ENCODE measurements at places on chromosomes 11 and 22.

DNA sequence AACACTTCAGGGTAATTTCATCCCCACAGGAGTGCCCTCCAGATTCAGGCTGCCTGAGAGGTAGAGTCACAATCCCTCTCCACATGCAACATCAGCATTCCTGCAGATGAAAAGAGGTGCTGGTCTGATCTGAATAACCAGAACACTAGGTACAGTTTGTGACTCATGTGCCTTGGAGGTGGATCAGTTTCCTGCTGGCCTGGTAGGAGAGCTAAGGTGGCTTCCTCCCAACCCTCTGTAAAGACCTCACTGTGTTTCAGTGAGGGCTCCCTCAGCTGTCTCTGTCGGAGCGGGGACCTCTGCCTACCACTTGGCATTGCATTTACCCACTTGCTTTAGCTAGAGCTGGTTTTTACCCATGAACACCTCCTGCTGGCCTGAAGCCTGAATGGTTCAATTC is 7.6 kb downstream of the OR9G1 start:
- DNase-seq: no peak

- no peak for DNase-seq
These were observed 6.3 kb downstream of the SIK3 start for GRCh38 chr11:117091753-117092477.

GRCh38 chr11:44885919-44886789 is 64.5 kb downstream of the TP53I11 start:
- no peak for DNase-seq

- DNase-seq: peak; percentile 56
These were observed 68.3 kb downstream of the PLEKHA7 start for GRCh38 chr11:16945671-16946469.

GRCh38 chr11:75583718-75584658 is 21.9 kb downstream of the SERPINH1 start:
- DNase-seq: peak; percentile 50

- DNase-seq: no peak
These were observed 9.8 kb upstream of the CARD16 start for GRCh38 chr11:105054723-105055493.

All from renal cortical epithelial cell (primary cell).